ENCODE measurements at places on chromosomes 12 and 14.

- no peak overlapping the region for H3K4me3 ChIP-seq
- peak overlapping the region; percentile 28 for H3K27ac ChIP-seq
Observed at GRCh38 chr12:51056242-51056641, 8.1 kb downstream of the LETMD1 start.

GRCh38 chr14:56181681-56182085 is 63.5 kb downstream of the PELI2 start:
- no peak overlapping the region for H3K27ac ChIP-seq
- peaks cover 3% of the 10 kb centered on the region for H3K36me3 ChIP-seq
- no peaks in the 10 kb centered on the region for H3K27me3 ChIP-seq
- H3K4me3 ChIP-seq, result no peak overlapping the region
- no peaks in the 10 kb centered on the region for H3K4me1 ChIP-seq

DNA sequence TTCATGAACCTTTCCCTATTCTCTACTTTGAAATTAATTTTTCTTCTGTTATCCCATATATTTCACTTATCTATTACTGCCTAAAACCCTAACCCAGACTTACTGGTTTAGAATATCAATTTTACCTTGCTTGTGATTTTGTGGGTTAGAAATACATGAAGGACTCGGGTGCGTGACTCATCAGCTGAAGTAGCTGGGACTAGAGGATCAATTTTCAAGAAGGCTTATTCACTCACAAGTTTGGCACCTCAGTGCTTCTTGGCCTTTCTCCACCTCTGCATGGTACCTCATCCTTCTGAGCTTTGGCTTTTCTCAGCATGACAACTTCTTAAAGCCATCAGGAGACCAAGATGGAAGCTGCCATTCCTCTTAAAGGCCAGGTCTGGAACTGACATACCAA is 57.8 kb downstream of the TMEM117 start:
- peaks cover 11% of the 10 kb centered on the region for H3K36me3 ChIP-seq
- H3K4me3 ChIP-seq, result no peak overlapping the region
- H3K27me3 ChIP-seq, result no peaks in the 10 kb centered on the region

- peaks cover 22% of the 10 kb centered on the region for H3K36me3 ChIP-seq
- H3K27ac ChIP-seq, result no peak overlapping the region
- H3K4me1 ChIP-seq, result peaks cover 70% of the 10 kb centered on the region
- peak overlapping the region; percentile 40 for H3K4me3 ChIP-seq
Observed at GRCh38 chr14:91252871-91253794, 8.6 kb upstream of the GPR68 start.

DNA sequence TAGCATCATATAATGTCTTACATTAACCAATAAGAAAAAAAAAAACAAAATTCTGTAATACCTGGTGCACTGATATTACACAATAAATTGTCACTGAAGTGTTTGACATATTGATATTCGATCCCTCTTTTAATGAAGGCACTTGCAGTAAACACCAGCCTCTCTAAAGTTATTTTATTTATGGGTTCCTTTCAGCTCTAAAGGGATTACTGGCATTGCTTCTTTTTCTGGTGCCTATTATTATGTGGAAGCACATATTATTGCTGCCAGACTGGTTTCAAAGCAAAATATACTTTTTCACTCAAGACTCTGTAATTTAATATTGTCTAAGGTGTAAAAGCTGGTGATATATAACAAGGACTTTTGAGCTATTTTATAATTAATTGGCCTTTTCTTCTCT is 1090.5 kb downstream of the TRHDE start:
- no peaks in the 10 kb centered on the region for H3K36me3 ChIP-seq
- H3K4me1 ChIP-seq, result no peaks in the 10 kb centered on the region
- no peak for DNase-seq
- H3K4me3 ChIP-seq, result no peak overlapping the region
- H3K27ac ChIP-seq, result no peak overlapping the region
- no peaks in the 10 kb centered on the region for H3K27me3 ChIP-seq

DNA sequence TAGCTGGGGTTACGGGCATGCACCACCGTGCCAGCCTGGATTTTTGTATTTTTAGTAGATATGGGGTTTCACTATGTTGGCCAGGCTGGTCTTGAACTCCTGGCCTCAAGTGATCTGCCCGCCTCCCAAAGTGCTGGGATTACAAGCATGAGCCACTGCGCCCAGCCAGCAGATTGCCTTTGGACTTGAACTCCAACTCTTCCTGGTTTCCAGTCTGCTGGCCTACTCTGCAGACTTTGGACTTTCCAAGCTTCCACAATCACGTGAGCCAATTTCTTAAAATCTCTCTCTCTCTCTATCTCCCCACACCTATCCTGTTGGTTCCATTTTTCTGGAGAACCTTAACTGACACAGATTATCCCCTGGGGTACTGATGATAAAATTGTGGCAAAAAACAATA is 55.0 kb downstream of the EMP1 start:
- H3K36me3 ChIP-seq, result no peaks in the 10 kb centered on the region
- no peak overlapping the region for H3K4me3 ChIP-seq
- H3K27me3 ChIP-seq, result peaks cover 5% of the 10 kb centered on the region
- peaks cover 2% of the 10 kb centered on the region for H3K4me1 ChIP-seq

DNA sequence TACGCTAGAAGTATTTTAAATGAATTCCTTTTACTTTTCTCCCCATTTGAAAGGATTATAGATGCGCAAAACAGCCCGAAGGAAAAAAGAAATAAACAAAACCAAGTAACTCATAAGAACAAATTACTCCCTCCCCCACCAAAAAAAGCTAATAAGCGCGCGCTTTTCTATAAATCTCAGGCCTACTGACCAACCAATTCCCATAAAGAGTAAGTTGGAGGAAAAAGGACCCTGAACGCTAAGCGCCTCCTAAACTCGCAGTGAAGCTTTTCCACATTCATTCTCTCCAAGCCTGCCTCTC is 588 bp downstream of the MBIP start:
- peaks cover 9% of the 10 kb centered on the region for H3K27me3 ChIP-seq
- peak overlapping the region; percentile 96 for H3K4me3 ChIP-seq
- peaks cover 33% of the 10 kb centered on the region for H3K4me1 ChIP-seq
- peaks cover 9% of the 10 kb centered on the region for H3K36me3 ChIP-seq
- H3K27ac ChIP-seq, result peak overlapping the region; percentile 95

DNA sequence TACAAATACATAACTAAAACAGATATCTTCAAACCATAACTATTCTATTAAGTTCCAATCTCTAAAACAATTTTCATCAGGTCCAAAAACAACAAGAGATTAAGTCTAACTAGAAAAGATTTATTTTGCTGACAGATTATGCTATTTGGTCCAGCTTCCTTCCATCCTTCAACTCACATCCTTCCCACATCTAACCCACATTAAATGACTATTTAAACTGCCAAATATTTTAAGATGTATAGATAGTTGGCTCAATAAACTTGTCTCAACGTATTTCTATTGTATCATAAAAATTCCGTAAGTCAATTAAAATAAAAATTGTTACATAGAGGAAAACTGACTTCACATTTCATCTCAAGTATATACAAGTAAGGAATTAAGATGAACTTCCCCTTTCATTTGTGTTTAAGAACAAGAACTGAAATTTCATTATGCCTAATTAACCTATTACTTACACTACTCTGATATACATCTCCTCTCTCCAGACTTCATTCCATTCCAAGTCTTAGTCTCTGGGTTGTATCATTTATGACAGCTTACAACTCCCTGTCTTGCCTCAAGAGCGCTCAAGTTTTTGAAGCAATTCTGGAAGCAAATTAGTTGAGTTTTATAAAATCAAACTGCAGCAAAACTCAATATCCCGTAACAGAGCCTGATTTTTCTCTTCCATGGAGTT is 25.4 kb downstream of the PAWR start:
- no peak for DNase-seq
- no peaks in the 10 kb centered on the region for H3K4me1 ChIP-seq
- no peak overlapping the region for H3K27ac ChIP-seq
- H3K27me3 ChIP-seq, result no peaks in the 10 kb centered on the region
- H3K4me3 ChIP-seq, result no peak overlapping the region
- no peaks in the 10 kb centered on the region for H3K36me3 ChIP-seq

GRCh38 chr12:77124767-77125166 is 59.4 kb upstream of the E2F7 start:
- H3K36me3 ChIP-seq, result no peaks in the 10 kb centered on the region
- no peak overlapping the region for H3K4me3 ChIP-seq
- no peak overlapping the region for H3K27ac ChIP-seq
- peaks cover 2% of the 10 kb centered on the region for H3K4me1 ChIP-seq

Measured in activated naive CD8-positive, alpha-beta T cell treated with anti-CD3 and anti-CD28 coated beads for 36 hours (primary cell).